ENCODE measurements at places on chromosomes 2 and 18. TPM values are rescaled to one million over a fixed set of nuclear protein-coding genes. Genes with fewer than 3 reads are reported as not detected.

- H3K4me3 ChIP-seq, result no peak overlapping the region
- no peak for DNase-seq
- H3K36me3 ChIP-seq, result no peaks in the 10 kb centered on the region
- H3K27me3 ChIP-seq, result no peaks in the 10 kb centered on the region
- no peaks in the 10 kb centered on the region for H3K4me1 ChIP-seq
These were observed 154.7 kb downstream of the MBD2 start for GRCh38 chr18:54069729-54070128.

GRCh38 chr2:237649541-237650454 lies 22.4 kb downstream of the LRRFIP1 start:
- no peaks in the 10 kb centered on the region for H3K27me3 ChIP-seq
- peaks cover 2% of the 10 kb centered on the region for H3K36me3 ChIP-seq
- DNase-seq, result no peak
- peaks cover 11% of the 10 kb centered on the region for H3K4me1 ChIP-seq
- no peak overlapping the region for H3K27ac ChIP-seq
- H3K4me3 ChIP-seq, result no peak overlapping the region

GRCh38 chr2:178473373-178473772 lies 5.0 kb downstream of the FKBP7 start:
- H3K27ac ChIP-seq, result no peak overlapping the region
- no peak overlapping the region for H3K4me3 ChIP-seq
- peaks cover 13% of the 10 kb centered on the region for H3K4me1 ChIP-seq
- peaks cover 4% of the 10 kb centered on the region for H3K36me3 ChIP-seq

- peaks cover 39% of the 10 kb centered on the region for H3K4me1 ChIP-seq
- peaks cover 5% of the 10 kb centered on the region for H3K36me3 ChIP-seq
- no peaks in the 10 kb centered on the region for H3K27me3 ChIP-seq
- peak overlapping the region; percentile 79 for H3K27ac ChIP-seq
These were observed 3.7 kb upstream of the SPEG start for GRCh38 chr2:219430633-219431615.

DNA sequence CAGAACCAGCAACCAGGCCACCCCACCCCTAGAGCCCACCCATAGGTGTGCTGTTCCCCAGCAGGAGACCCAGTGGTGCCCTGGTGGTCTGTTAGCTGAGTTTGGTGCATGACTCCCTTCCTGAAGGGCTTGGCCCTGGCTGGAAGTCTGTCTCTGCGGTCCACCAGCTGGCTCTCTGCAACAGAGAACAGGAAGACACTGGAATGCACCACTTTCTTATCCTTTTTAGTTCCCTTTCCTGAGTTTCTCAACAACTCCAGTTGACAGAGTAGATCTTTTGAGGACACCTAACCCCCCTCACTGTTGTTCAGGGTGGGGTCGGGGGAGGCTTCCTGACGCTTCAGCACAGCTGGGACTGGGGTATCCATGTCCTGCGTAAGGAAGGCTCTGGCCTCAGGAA lies 11.9 kb upstream of the RPL37A start:
- DNase-seq, result no peak
- H3K36me3 ChIP-seq, result no peaks in the 10 kb centered on the region
- H3K27me3 ChIP-seq, result no peaks in the 10 kb centered on the region
- no peak overlapping the region for H3K27ac ChIP-seq
- no peak overlapping the region for H3K4me3 ChIP-seq
- no peaks in the 10 kb centered on the region for H3K4me1 ChIP-seq

DNA sequence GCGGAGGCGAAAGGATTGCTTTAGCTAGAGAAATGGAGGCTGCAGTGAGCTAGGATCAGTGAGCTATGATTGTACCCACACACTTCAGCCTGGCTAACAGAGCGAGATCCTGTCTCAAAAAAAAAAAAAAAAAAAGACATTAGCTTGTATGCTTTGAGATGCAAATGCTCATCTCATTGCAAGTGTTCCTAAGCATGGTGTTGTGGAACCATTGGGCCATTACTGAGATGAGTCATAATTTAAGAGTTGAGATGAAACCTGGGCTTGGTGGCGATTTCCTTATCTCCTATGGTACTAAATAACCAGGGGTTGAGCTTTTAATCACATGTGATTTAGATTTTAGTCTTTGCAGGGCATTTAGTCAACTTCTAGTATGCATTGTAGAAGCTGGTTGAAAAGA lies 2.2 kb downstream of the PLEKHA3 start:
- H3K27ac ChIP-seq, result no peak overlapping the region
- H3K27me3 ChIP-seq, result no peaks in the 10 kb centered on the region

GRCh38 chr2:137357634-137358033 lies 592.3 kb downstream of the THSD7B start:
- H3K27ac ChIP-seq, result no peak overlapping the region
- no peaks in the 10 kb centered on the region for H3K4me1 ChIP-seq
- DNase-seq, result no peak
- H3K4me3 ChIP-seq, result no peak overlapping the region
- H3K27me3 ChIP-seq, result no peaks in the 10 kb centered on the region
- H3K36me3 ChIP-seq, result no peaks in the 10 kb centered on the region

DNA sequence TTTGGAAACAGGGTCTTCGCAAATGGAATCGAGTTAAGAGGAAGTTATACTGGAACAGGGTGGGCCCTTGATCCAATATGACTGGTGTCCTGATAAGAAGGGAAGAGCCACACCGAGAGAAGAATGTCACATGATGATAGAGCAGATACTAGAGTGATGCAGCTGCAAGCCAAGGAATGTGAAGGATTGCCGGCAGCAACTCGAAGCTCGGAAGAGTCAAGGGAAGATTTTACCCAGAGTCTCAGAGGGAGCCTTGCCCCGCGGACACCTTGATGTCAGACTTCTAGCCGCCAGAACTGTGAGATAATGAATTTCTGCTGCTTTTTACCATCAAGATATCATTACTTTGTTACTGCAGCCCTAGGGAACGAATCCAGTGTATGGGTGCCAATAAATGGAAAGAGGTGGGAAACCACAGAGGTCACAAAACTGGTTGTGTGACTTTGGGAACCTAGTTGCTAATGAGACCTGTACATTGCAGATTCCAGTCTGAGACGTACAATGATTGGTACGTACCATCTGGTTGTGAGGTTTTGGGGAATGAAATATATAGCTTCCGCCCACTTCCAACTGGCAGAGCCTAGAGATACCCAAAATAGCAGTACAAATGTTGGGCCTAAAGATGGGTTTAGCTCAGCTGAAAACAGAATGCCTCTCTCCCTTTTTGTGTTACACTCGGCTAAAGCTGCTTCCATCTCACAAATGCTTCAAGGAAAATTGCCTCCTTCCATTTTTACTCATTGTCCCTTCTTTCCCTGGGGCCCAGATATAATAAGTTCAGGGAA lies 28.6 kb upstream of the VWA3B start:
- H3K36me3 ChIP-seq, result no peaks in the 10 kb centered on the region
- DNase-seq, result no peak
- no peaks in the 10 kb centered on the region for H3K4me1 ChIP-seq
- no peaks in the 10 kb centered on the region for H3K27me3 ChIP-seq
- H3K27ac ChIP-seq, result no peak overlapping the region

GRCh38 chr2:194095359-194095758 lies 1561.7 kb upstream of the SLC39A10 start:
- no peaks in the 10 kb centered on the region for H3K4me1 ChIP-seq
- H3K4me3 ChIP-seq, result no peak overlapping the region
- no peak for DNase-seq
- no peaks in the 10 kb centered on the region for H3K27me3 ChIP-seq
- no peak overlapping the region for H3K27ac ChIP-seq

DNA sequence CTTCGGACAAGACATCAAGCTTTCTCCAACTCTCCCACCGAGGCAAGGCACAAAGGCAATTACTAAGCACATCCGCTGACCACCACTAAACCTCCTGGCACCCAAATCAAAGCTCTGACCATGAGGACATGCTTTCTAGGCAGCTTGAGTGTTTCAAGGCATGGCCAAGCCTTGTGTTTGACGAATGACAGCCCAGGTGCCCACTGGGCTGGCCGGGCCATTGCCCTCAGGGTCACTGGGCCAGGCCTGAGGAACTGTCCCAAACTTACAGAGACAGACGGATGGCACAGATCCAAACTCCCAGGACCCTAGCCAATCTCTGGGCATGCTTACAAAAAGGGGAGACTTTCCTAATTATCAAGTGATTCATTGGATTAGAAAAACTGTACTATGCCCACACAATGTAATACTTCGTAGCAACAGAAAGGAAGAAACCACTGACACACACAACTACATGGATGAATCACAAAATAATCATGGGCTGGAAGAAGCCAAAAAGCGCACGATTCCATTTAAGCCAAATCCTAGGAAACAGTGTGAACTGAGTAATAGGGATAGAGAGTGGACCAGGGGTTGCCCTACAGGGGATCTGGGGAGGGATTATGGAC lies 20.2 kb downstream of the CRACDL start:
- peaks cover 28% of the 10 kb centered on the region for H3K4me1 ChIP-seq
- H3K4me3 ChIP-seq, result no peak overlapping the region
- no peaks in the 10 kb centered on the region for H3K27me3 ChIP-seq
- no peak overlapping the region for H3K27ac ChIP-seq
- DNase-seq, result no peak

DNA sequence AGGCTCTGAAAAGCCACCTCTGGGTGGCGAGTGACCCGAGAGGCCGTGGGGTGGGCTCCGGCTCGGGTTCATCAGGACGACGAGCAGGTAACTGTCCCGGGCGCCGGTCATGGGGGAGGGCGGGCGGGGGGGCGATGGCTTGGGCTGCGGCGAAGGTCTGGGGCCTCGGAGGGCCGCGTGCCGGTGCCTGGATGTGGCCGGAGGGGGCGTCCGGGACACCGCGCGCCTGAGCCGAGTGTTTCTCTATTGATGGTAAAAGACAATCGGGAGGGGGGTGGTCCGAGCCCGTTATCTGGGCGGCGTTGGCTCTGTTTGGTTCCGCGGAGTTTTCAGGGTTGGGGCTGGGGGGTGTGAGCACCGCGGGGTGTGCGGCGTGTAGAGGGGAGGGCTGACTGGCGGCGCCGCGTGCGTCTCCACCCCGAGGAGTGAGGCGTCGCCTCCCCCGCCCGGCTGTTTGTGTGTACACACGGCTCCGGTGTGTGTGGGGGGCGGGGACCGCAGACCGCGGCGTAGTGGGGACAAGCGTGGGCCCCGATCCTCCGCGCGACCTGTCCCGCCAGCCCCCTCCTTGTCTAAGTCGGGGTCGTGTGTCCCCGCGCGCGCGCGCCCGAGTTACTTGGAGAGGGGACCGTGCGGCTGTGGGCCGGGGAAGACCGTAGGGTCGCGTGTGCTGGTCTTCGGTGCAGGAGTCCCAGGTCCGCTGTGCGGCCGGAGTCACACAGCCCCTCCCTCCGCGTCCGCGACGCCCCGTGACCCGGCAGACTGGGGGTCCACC lies 1.6 kb downstream of the CTIF start:
- DNase-seq, result no peak
- no peaks in the 10 kb centered on the region for H3K27me3 ChIP-seq
- peaks cover 19% of the 10 kb centered on the region for H3K4me1 ChIP-seq
- peak overlapping the region; percentile 96 for H3K4me3 ChIP-seq
- H3K36me3 ChIP-seq, result no peaks in the 10 kb centered on the region

DNA sequence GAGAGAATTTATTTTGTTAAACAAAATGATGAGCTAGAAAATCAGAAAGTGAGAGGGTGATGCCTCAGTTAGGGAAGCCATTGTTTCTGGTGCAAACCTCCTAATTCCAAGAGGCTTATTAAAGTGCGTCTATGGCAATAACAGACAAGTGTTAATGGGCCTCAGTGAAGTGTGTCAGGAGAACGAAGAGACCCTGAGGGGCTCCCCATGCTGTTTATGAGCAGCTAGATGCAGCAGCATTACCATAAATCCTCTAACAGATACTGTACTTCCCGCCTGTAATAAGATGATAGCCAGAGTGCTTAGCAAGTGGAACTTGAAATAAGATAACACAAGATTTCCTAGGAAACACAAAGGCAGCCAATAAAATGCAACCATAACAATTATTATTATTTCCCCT lies 157.4 kb downstream of the MYT1L start:
- no peak overlapping the region for H3K4me3 ChIP-seq
- H3K36me3 ChIP-seq, result no peaks in the 10 kb centered on the region
- no peaks in the 10 kb centered on the region for H3K4me1 ChIP-seq
- H3K27me3 ChIP-seq, result no peaks in the 10 kb centered on the region

DNA sequence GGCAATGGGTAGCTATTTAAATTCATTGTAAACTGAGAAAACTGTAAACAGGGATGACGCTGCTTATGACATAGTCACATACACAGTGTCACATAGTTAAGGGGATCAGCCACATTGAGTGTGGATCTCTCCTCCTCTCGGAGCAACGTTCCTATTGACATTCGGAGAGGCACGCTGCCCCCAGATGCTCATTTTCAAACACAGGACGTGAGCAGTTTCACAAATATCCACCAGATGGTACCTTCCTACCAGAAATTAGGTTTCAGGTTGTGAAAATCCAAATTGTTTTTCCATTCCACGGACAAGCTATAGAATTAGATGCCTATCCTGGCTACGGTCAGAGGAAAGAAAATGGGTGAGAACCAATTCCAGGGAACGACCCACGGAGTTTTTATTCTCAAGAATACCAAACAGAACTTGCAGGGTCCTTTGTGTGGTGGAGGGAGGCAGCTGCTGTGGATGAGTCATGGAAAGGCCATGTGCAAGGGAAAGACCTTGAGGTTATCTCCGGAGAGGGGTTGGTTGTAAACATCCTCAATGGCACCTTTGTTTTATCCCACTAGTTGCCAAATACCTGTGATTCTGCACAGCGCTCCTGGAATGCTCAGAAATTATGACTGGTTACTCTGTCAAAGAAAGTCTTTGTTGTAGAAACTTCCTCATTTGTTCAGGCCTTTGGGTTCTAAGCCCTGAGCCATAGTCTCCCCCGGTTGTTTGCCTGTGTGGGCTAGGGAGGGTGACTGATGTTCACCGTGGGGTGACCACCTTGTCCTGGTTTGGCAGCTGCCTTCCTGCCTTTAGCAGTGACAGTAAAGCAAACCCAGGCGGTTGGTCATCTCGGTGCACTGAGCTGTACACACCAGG lies 88.0 kb downstream of the ACTR3 start:
- no peak for DNase-seq
- no peak overlapping the region for H3K4me3 ChIP-seq
- H3K27me3 ChIP-seq, result no peaks in the 10 kb centered on the region
- no peak overlapping the region for H3K27ac ChIP-seq

The CYP27C1 gene
- 0.35 TPM for total RNA-seq

The DLX1 gene
- total RNA-seq, result 0.92 TPM

The CHMP3 gene
- 139 TPM for total RNA-seq
